ENCODE measurements at places on chromosomes 7 and 10.

DNA sequence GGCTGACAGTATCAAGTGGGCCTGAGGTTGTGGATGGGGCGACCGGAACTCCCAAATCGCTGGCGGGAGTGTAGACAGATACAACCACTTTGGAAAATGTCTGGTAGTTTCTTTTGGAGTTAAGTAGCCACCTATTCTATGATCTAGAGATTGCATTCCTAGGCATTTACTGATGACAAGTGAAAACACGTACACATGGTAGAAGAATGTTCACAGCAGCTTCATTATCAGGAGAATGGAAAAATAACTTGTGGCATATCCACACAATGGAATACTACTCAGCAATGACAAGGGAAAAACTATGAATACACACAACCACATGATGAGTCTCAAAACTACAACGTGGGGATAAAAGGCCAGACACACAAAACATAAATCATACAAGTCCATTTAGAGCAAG, 146.0 kb downstream of the MYOF start:
- no peak for DNase-seq

GRCh38 chr10:118106426-118106825, 59.7 kb upstream of the RAB11FIP2 start:
- DNase-seq = no peak

DNA sequence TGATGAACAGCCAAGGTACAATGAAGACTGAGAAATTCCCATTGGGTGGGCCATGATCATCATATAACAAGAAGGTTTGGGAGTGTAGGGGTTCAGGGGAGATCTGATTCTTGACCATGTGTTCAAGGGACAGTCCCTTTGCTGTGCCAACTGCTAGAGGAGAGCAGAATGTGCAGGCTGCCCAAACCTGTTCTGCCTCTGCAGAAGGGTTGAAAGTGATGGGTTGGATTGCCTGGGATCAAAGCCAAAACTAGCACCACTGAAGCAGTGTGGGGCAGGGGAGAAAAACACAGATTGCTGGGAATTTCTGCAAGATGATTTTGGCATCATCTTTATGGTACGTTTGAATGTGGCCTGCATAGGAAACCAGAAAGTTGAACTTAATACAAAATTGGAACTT, 303.9 kb downstream of the OTUD1 start:
- DNase-seq = no peak

- no peak for DNase-seq
Measured at GRCh38 chr10:90913774-90914420, 7.0 kb downstream of the ANKRD1 start.

- DNase-seq = no peak
Measured at GRCh38 chr7:38281266-38281665, 7.8 kb upstream of the TARP start.

- DNase-seq = no peak
Measured at GRCh38 chr7:106997487-106998271, 46.8 kb upstream of the PRKAR2B start.

- DNase-seq = no peak
Measured at GRCh38 chr7:129898502-129899160, 54.1 kb downstream of the UBE2H start.

GRCh38 chr7:149254181-149254858, 7.7 kb upstream of the ZNF783 start:
- no peak for DNase-seq

- no peak for DNase-seq
Measured at GRCh38 chr10:6082496-6083395, 6.1 kb upstream of the RBM17 start.

DNA sequence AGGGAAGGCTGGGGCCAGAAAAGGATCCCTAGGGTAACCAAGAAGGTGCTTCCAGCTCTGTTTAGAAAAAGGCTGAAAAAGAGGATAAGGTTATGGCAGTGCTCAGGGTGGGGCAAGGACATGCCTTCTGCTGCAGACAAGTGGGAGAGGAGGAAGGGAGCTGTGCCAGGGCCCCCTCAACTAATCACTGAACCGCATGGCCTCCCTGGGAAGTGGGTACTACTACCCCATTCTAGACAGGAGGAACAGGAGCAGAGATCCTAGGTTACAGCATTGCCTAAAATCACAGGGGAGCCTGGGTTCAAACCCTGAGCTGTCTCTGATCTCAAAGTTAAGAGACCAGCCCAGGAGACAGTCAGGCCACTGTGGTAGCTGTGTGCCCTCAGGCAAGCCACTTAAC, 149.7 kb downstream of the GRID1 start:
- no peak for DNase-seq

GRCh38 chr10:114665406-114665805, 7.3 kb upstream of the ABLIM1 start:
- DNase-seq = no peak

- DNase-seq = no peak
Measured at GRCh38 chr7:15236952-15237351, 324.9 kb downstream of the AGMO start.

- DNase-seq = no peak
Measured at GRCh38 chr10:45466784-45467183, 92.8 kb downstream of the ALOX5 start.

GRCh38 chr7:13953368-13953767, 36.1 kb downstream of the ETV1 start:
- DNase-seq = no peak

DNA sequence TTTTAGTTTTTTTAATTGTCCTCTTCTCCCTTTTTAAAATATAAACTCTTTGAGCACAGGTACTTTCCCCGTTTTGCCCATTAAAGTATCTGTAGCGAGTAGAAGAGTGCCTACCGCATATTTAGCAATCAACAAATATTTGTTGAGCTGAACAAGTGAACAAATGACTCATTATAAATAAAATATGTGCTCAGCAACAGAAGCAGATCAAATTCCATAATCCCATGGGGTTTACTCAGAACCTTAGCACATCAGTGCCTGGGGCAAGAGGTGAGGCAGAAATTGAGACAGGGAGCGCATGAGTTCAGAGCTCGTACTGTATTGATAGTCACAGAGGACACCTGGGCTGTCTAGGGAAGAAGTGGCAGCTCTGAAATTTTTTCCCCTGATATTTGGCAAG, 161.0 kb downstream of the SEM1 start:
- no peak for DNase-seq

DNA sequence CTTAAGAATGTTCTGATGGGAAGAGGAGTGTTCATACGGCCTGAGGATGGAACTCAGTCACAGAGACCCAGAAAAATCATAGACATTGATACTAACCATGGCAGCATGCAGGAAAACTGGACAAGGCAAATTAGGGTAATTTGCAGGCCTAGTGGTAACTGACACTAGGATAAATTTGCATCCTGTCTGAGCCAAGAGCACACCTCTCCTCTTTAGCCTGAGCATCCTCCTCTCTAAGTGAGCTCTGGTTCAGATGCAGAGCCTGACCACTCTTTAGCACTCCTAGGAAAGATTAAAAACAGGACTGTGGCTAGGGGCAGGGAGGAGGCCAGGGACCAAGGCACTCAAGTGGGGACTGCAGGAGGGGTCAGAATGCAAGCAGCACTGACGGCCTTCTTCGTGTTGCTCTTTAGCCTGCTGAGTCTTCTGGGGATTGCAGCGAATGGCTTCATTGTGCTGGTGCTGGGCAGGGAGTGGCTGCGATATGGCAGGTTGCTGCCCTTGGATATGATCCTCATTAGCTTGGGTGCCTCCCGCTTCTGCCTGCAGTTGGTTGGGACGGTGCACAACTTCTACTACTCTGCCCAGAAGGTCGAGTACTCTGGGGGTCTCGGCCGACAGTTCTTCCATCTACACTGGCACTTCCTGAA, at the start of gene TAS2R41:
Gene TAS2R41, plus strand, starts transcription at position 373 of the 650 bp plus-strand sequence. Its CDS starts 0 bp downstream, at position 373.
- DNase-seq = no peak

DNA sequence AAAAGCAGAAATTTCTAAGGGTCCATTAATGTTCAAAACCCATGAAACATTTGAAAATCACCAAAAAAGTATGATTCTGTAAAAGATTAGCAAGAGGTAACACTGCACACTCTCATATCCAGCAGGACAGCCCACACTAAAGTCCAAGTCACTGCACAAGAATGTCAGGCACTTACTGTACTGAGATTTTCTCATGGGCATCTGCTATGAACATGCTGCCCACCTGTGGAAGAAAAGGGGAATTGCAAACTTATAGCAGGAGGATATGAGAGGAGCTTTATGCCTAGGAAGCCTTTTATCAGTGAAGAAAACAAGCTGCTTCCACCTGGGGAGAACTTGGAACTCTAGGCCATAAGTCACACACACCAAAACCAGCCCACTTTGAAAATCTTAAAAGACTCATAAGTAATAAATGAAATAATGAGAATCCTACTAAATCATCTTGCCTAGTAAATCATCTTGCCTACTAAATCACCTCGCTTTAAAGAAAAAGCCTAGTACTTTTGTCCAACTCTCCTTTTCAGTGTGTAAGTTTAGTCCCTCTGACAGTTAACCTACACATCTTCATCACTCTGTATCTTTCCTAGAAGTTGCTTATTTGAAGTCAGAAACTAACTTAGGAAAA, 46.1 kb downstream of the ARMH3 start:
- DNase-seq = no peak

DNA sequence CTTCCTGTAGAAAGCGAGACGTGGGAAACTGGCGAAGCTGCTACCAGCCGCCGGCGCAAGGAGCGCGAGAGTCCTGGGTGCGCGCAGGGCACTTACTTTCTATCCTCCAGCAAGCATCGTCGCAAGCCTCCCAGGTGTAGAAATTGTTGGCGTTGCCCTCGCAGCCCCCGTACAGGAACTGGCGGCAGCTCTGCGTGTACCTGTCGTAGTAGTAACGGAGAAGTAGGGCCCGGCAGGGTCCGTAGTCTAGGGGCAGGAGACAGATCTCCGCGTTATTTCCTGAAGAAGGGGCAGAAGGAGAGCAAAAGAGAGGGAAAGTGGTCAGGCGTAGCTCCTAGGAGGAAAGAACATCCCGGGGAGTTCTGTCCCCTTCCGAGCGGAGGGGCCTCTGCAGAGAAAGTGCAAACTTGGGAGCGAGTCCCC, 501 bp downstream of the TFPI2 start:
- no peak for DNase-seq

DNA sequence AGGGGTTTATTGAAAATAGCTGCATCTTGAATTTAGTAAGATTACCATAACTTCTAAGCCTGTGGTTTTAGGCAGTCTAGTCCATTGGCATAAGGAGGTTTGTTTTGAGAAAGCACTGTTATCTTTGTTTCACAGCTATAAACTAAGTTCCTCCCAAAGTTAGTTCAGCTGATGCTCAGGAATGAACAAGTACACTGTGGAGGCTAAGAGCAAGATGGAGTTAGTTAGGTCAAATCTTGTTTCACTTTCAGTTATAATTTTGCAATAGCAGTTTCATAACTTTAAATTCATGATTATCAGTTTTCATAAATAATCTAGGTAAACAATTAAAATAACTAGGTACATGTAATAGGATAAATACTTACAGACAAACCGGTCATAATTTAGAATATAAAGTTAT, 15.4 kb downstream of the SEC61G start:
- no peak for DNase-seq

DNA sequence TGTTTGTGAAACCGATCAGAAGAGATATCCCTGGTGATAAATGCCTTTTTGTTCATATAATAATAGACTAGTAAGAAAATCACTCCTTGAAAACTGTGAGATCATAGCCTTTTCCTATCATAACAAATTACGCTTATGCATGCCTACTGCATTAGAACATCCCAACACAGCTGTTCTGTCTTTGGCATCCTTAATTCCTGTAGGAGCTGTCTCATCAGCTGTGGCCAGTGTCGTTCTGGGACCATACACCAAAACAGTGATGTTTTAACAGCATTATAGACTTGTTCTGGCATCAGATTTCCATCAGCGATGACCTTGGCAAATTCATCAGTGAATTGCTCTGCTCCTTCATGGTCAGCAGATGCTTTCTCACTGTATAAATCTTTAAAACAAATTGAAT, 423.6 kb upstream of the LRGUK start:
- no peak for DNase-seq

- DNase-seq = no peak
Measured at GRCh38 chr7:4765776-4766490, 9.5 kb upstream of the AP5Z1 start.

DNA sequence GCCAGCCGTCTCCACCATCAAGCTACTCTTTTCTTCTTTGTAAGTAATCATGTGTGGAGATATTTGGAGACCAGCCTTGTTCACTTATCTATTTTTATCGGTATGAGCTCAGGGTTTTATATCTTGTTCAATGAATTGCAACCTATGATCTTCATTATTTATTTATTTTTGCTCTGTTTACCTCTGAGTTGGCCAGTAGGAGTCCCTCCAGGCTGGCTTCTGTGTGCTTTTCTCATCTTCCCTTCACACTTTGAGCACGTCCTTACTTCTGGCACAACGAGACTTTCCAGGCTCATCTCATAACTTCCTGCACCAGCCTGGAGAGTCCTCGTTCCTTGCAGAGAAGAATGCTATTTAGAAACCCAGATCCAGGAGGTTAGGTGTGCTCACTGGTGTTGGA, 375.8 kb upstream of the PODXL start:
- DNase-seq = no peak

GRCh38 chr10:120011359-120012130, 119.0 kb downstream of the SEC23IP start:
- no peak for DNase-seq

GRCh38 chr7:94630855-94631254, 25.1 kb downstream of the SGCE start:
- no peak for DNase-seq

- no peak for DNase-seq
Measured at GRCh38 chr10:34213193-34213804, 601.8 kb downstream of the PARD3 start.

- DNase-seq = no peak
Measured at GRCh38 chr7:130372402-130373165, 7.7 kb upstream of the CPA1 start.

- DNase-seq = no peak
Measured at GRCh38 chr10:123274306-123275135, 120.3 kb downstream of the BUB3 start.

- DNase-seq = no peak
Measured at GRCh38 chr10:3848775-3849635, 64.0 kb upstream of the KLF6 start.

DNA sequence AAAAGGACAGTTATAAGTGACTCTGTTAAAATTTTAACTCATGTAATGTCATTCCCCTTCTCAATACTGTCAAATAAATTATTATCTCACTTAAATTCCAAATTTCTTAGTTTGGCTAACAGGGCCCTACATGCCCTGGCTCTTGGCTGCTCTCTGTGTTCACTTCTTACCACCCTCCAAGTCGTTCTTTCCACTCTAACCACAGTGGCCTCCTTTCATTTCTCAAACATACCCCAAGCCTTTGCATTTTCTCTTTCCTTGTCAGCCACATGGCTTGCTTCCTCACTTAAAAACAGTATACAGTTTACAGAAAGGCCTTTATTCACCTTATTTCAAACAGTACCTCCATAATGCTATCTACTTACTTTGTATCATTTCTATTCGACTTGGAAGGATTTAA, 737.1 kb upstream of the ZWINT start:
- no peak for DNase-seq

DNA sequence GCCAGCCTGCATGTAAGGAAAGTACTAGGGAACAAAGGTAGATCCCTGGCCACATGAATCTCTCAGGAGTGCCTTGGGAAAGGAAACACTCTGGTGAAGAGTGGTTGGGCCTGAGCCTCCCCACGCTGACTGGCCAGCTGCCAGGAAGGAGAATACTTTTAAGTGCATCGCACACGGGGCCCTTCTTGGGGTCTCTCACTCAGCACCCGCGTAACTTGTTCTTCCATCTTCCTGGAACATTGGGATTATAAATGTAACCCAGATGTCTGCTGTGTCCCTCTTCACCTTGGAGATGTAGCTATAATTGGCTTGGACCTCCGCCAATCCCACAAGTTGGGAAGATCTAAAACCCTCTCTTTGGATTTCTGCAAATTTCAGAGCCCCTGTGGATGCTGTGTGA, 4.4 kb upstream of the GLI3 start:
- no peak for DNase-seq
